ENCODE measurements at places on chromosomes 11 and 22.

DNA sequence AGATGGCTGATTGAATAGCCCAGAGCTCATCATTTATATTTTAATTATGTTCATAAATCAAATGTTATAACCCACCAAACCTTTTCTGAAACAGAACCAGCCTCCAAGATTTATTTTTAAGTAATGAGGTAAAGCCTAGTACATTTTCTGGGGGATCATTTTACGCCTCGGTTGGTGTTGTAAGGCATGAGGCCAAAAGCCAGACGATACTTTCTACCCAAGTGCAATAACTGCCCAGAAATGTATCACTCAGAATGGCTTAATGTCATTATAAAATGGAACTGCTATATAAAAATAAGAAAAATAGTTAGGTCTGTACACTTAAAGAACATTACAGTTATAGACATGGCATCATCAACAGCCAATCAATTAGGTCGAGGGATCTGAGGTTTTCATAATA is 283.3 kb downstream of the CADM1 start:
- DNase-seq, result no peak

DNA sequence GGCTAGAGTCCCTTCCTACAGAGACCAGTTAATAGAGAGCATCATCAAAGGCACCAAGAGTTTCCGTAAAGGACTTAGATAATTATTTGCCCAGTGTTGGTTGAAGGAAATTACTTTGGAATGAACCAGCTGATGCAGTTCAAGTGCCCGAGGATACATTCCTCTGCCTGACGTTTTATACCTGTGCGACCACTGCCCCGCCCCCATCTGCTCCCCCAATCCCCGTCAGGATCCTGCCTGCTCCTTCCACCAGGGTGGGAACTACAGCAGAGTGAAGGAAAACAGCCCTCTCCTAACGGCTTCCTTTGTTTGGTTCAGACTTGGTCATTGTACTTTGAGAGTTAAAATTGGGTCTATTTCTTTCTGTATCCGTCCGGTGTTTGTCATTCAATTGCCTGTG is 761.5 kb downstream of the NTM start:
- no peak for DNase-seq

DNA sequence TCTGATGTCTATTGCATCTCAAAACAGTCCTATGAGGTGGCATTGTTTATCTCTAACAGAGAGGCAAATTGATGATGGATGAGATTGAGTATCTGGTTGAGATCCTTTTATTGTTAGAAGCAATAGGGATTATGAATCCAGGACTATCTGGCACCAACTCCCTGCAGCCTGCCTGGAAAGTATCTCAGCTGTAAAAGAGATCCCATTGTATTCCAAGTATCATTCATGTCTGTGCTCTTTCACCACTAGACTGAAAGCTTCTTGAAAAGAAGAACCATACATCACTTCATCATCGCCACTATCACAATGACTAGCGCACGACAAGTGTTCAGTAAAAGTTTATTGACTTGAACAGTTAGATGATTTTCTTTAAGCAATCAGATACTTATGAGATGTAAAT is 41.9 kb upstream of the PCF11 start:
- DNase-seq, result no peak

DNA sequence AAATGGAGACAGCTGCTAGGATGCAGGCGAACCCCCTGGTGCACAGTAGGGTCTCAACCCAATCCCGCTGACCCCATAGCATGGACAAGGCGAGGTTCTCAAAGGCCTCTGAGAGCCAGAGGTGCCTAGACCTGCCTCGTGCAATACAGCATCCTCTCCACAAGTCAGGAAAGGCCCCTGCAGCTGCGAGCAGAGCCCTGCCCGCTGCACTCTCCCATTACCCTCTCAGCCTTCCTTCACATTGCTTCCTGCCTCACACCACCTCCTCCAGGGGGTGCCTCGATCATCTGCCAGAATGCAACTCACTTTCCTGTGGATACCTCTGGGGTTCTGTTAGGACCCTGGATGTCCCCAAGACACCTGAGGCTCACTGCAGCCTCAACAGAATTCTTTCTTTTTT is 42.8 kb upstream of the TCF20 start:
- no peak for DNase-seq

DNA sequence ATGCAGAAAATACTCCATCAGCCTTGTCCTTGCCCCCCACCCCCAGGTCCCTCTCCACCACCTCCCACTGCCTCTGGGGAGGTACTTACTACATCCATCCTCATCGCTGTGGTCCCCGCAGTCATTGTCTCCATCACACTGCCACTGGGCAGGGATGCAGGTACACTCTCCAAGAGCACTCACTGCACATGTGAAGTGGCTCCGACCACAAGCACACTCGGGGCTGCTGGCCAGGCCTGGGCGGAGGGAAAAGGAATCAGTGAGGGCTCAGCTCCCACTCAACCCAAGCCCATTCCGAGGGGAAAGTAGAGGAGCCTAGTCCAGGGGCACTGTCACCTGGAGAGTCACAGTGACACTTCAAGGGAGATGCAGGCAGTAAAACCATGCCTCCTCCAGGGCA is 15.7 kb downstream of the LRP4 start:
- no peak for DNase-seq

- DNase-seq, result no peak
Measured at GRCh38 chr22:21103633-21104032, 57.9 kb downstream of the LRRC74B start.

- DNase-seq, result no peak
Measured at GRCh38 chr11:46906609-46907041, 11.7 kb downstream of the LRP4 start.

GRCh38 chr11:38680746-38681145 is 2082.7 kb upstream of the RAG2 start:
- DNase-seq, result no peak

GRCh38 chr11:2587132-2587930 is 112.5 kb downstream of the KCNQ1OT1 start:
- no peak for DNase-seq

GRCh38 chr11:911031-911889 is 650 bp upstream of the CHID1 start:
- peak; percentile 24 for DNase-seq

- DNase-seq, result no peak
Measured at GRCh38 chr11:12121011-12121410, 10.6 kb downstream of the MICAL2 start.

DNA sequence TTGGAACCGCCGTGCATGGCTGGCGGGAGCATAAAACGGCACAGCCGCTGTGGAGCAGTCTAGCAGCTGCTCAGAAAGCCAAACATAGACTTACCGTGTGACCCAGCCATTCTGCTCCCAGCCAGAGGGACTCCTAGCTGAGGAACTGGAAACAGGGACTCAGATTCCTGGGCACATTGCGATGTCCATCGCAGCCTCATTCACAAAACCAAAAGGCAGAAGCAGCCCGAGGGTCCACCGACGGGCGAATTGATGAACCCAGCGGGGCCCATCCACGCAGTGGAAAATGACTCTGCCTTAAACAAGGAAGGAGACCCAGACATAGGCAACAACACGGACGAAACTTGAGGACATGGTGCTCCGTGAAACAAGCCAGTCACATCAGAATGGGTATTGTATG is 5.7 kb upstream of the MUC5B start:
- no peak for DNase-seq

DNA sequence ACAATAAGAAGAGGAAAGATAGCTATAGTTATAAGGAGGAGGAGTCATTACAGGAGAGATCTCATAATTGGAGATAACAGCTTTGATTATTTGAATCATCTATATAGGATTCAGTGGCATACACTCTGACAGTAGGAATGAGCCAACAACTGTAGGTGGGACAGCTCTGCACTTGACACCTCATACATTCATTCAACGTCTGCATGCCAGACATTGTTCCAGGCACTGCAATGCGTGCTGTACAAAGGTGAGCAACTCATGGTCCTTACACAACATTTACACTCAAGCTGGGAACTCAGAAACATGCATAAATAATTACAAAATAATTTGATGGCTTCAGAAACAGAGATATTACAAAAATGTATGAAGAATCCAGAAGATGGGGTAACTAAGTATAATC is 154.3 kb downstream of the MSANTD4 start:
- no peak for DNase-seq

GRCh38 chr11:103729617-103730016 is 306.8 kb upstream of the DDI1 start:
- DNase-seq, result no peak

- DNase-seq, result no peak
Measured at GRCh38 chr11:98227278-98227677, 793.5 kb upstream of the CNTN5 start.

DNA sequence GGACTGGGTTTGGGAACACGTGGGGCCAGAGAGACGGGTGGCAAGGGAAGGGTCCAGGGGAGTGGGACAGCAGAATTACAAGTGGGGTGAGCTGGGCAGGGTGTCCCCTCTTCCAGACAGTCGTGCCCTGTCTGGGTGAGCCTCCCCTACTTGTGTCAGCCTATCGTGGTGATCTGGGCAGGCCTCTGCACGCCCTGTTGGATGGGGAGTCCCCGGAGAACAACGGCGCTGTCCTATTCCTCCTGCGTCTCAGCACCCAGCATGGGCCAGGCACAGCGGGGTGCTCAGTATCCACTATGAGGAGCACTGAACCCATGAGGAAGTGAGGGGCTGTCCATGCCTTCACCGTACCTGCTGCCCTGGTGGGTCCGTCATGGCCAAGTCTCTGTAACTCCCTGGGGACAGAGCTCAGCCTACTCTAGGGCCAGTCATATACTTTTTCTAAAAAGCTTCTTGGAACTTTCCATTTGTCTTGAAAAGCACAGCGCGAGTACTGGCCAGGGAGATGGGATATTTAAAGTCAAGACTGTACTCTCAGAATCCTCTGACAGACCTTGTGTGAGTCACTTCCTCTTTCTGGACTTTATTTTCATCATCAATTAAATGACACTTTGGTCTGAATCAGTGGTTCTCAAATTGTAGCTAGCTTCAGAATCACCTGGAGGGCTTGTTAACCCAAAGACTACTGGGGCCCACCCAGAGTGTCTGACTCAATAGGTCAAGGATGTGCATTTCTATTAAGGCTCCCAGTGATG is 81.7 kb upstream of the NECTIN1 start:
- DNase-seq, result no peak

DNA sequence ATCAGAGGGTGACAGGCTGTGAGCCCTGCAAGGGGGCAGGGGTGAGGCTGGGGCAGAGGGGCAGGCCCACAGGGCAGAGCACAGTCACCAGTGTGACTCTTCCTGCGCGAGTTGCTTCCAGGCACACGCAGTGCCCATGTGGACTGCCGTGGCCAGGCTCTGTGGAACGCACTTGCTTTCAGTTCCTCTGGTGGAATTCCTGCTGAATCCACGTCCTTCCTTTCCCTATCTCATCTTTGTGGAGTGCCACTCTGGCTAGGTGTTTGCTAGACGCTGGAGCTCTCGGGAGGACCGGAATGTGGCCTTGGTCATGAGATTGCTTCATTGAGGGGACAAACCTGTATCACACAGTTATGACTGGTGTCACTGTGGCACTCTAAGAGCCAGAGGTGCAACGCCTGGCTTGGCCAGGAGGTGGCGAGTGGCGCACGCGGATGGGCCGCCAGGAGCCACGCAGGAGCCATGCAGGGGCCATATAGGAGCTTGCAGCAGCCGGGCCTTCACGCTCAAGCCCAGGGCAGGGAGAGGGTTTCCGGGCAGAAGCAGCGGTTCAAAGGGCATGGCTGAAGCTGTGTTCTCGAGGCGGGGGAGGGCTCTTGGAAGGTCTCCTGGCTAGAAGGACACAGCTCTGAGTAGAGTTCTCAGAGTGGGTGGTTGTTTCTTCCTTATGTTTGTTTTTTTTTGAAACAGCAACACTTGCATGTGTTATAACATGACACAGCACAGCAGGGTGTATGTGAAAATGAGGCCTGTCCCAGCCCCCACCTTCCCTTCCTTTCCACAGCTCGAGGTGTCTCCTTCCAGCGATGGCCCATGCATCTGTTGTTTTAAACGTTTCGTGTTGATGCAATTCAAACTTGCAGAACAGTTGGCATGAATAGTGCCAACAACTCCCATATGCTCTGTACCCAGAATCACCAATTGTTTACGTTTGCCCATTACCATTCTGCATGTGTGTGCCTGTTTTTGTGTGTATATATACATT is 36.2 kb downstream of the TBC1D22A start:
- peak; percentile 48 for DNase-seq

GRCh38 chr11:114678125-114679036 is at the start of gene NXPE2:
NXPE2 (plus strand) TSS chr11:114678527; CDS start chr11:114678576, 49 bp downstream.
- DNase-seq, result no peak

DNA sequence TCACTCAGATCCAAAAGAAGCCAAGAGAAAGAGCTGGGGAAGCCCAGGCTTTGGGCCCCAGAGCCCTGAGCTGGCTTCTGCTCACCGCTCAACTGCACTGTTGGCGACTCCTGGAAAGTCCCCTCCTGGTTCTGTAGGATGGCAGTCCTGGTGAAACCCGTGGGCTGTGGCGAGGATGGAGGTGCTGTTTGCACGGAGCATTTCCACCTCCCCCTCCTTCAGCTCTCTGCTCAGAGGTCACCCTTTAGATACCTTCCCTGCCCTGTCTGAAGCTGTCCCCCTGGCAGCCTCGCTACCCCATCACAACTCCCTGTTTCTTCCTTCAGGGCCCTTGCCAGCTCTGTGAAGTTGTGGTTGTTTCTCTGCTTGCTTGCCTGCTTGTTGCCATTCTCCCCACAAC is 97.8 kb downstream of the MYO18B start:
- DNase-seq, result no peak

GRCh38 chr22:47407461-47408025 is 645.1 kb downstream of the TBC1D22A start:
- DNase-seq, result no peak

DNA sequence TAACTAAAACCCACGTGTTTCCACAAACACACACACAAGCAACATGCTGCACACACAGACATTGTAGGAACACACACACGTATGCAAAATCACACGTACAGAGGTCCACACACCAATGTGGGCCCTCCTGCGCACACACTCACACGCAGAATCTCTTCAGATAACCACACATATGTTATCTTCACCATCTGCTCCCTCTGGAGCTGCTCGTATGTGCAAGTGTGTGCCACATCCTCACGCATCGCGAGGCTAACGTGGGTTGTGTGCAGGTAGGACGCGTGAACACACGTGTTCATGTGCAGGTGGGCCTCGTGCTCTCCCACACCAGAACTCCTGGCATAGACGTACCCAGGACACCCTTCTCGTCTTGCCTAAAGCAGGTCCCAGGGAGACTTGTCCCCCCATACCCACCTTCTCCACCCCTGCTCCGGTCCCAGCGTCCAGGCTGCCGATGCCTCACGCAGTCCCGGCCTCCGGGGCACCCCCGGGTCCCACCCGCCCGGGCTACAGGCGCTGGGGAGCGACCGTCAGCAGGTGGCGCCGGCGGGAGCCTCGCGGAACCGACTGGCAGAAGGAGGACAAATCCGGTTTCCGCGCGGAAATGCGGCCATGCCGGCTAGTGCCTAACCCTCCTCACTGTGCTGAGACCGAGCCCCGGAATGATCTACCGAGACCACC is 10.3 kb upstream of the IGSF9B start:
- no peak for DNase-seq

GRCh38 chr22:46730568-46731245 is 7.3 kb downstream of the CERK start:
- no peak for DNase-seq

All from COR-L47 (cell line).